Keratinocyte (primary cell): ENCODE measurements at places on chromosomes 16 and 17.

DNA sequence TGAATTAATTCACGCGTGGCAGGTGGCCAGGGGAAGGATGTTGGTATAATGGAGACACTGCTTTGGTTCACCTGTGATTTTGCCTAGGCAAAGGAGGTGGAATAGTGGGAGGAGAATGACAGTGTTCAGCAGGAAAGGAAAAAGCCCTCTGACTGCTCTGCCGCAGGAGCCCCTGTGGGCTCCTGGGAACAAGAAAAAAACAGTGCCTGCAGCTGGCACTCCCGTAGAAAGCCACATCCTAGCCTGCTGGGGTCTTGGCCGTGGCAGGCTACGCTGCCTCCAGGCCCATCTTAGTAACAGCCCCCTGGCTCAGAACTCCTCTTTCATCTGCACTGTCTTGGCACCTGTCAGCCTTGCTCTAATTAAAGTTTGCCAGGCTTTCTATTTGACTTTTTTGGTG is 20.6 kb downstream of the ADORA2B start:
- no peak for DNase-seq

DNA sequence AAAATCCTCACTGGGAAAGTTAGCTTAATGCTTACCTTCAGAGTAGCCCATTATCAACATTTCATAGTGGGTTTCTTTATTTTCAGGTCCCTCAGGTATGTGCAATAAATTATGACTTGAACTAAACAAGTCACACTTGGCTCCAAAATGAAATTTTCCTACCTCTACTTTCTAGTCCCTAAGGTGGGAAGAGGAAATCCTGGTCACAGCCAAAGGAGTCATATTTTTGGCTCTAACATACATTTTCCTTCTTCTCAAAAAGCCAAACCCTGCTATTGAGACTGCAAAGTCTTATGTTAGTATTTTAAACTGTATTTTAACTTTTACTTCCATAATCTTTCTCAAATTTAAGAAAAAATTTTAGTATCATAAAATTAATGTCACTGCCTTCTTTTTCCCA is 128.9 kb downstream of the BRIP1 start:
- DNase-seq, result no peak

GRCh38 chr16:51002881-51003490 is 148.1 kb downstream of the SALL1 start:
- DNase-seq, result no peak

DNA sequence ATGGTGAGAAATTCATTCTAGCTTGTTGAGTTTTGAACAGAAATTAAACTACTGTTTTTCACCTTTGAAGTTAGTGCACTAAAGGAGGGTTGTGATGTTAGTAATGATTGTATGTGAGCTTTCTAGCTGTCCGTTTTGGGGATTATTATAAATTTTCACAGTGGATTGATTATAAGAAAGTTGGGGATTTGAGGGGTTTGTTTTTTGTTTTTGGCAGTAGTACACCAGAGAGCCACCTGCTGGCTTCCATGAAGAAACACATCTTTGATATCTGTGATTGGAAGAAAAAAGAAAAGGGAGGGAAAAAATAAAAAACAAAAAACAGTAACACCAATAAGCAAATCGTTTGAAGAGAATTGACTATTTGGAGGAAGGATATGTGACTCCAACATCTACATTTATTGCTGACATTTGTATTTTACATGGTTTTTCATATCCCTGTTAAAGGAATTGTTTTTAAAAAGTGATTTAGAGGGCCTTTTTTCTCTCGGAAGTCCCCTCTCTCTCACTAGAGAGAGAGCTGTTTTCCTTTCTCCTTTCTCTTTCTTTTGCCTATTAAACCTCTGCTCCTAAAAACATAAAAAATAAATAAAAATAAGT is 1469.5 kb upstream of the GOT2 start:
- no peak for DNase-seq

DNA sequence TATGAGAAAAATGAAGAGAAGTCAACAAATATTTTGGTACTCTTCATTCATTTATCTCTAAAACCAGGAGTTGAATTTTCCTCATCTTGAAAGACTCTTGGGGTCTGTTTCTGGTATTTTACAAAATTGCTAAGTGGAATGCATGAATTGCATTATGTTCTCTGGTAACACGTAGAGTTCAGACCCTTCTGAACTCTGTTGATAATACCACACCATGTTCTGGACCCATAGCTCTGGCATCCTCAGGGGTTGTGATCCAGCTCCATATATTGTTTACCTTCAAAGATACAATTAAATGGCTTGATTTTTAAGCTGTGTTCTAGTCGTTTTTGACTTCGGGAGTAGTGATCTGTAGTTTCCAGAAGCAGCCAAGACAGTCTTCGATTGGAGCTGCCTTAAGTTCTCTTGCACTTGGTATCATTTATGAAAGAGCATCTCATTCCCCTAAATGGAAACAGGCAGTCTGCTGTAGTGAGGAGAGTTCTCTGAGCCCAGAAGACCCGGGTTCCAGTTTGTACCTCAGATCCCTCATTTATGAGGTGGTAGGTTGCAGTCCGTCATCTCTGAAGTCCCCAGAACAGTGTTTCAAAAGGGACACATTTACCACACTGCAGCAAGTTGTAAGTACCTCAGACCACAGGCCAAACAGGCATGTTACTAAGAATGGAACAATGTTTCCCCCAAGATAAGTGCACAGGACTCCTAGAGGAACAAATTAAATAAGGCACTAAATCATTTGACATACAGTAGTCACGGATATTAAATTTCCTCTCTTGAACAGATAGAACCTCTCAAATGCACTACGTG is 9.6 kb downstream of the PSMD7 start:
- DNase-seq, result no peak

DNA sequence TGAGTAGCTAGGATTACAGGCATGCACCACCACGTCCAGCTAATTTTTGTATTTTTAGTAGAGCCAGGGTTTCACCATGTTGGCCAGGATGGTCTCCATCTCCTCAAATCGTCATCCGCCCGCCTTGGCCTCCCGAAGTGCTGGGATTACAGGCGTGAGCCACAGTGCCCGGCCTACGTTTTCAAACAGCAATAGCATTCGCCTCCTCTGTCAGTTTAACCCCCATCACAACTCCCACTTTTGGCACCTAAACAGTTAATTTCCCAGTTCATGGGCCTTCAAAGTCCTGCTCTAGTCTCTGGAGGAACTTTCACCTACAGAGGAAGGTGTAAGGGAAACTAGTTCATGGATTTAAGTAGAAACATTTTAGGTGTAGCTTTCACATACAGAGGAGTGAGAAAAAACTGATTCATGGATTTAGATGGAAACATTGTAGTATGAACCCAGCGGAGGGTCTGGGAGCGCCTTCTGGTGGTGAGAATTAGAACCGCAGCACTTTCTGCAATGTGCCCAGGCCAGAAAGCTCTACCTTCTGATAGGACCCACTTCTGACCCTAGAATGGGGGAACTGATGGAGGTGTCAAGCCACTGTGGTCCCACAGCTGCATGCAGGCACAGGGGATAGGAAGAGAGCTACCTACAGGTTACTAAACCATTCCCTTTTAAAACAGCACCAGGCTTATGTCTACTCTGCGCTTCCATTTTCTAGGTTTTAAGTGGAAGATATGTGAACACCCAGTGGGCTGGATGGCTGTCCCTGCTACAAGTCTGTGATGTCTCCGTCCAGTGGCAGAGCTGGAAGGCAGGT is 12.0 kb upstream of the MEOX1 start:
- DNase-seq, result no peak

GRCh38 chr17:7858522-7858810 is 663 bp downstream of the CYB5D1 start:
- no peak for DNase-seq

- no peak for DNase-seq
These were observed 34.8 kb downstream of the TIMM22 start for GRCh38 chr17:1031711-1032110.

- no peak for DNase-seq
These were observed 103.2 kb upstream of the SMURF2 start for GRCh38 chr17:64765191-64765889.

DNA sequence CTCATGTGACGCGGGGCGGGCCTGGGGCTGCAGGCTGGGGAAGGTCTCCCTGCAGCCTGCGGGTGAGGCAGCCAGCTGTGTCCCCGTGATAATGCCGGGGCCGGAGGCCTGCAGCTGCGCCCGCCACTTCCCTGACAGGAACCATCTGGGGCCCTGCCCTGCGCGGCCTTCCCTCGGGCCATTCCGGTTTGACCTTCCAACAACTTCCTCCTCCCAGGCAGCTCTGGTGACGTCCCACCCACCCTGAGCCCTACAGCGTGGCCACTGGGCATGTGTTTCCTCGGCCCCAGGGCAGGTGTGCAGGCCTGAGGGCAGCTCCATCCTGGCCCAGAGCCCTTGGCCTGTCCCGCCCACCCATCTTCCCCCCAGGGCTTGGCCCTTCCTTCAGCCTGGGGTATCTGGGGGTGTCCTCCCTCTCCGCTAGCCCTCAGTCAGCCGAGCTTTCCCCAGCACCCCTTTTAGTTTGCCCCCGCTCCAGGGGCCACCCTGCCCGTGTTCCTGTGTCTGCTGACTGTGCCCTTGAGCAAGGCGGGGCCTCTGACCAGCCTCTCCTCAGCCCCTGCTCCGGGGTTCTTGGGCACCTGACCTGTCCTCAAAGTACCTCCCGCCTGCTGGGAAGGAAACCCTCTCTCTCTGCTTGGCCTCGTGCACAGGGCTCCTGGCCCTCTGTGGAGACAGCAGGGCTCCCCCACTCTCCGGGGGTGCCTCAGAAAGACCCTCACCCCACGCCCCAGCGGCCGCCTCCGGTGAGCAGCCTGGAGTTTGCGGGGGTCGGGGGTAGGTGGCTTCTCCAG is at the start of gene CBFA2T3:
Gene CBFA2T3, minus strand, starts transcription at position 190 of the 794 bp plus-strand sequence. CDS start 400 bp downstream, outside the sequence.
- no peak for DNase-seq

- no peak for DNase-seq
These were observed 54.9 kb downstream of the ABCC1 start for GRCh38 chr16:16004314-16004749.

- DNase-seq, result no peak
These were observed at the start of gene ACSM5 for GRCh38 chr16:20409398-20410120. ACSM5 (plus strand) TSS chr16:20409534; CDS start chr16:20411485, 1,951 bp downstream.

- DNase-seq, result no peak
These were observed 27.1 kb downstream of the CDRT4 start for GRCh38 chr17:15440347-15440746.

DNA sequence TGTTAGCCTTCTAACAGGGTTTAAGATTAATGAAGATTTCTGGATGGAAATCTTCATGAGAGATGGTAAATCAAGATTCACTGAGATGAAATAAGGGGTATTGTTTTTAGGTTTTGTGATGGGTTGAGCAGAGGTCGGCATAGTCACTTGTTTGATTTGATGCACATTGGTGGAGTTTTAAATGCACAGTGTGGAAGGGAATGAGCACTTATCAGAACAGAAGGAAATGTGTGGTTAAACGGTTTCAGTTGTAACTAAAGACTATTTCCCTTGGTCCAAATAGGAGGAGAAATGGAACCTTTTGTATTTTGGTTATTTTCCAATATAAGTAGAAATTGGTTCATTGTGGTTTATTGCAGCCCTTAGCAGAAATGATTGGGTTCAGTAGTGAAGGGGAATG is 34.1 kb downstream of the CBFB start:
- no peak for DNase-seq

- no peak for DNase-seq
These were observed 41.6 kb upstream of the ASIC2 start for GRCh38 chr17:33334703-33335102.

DNA sequence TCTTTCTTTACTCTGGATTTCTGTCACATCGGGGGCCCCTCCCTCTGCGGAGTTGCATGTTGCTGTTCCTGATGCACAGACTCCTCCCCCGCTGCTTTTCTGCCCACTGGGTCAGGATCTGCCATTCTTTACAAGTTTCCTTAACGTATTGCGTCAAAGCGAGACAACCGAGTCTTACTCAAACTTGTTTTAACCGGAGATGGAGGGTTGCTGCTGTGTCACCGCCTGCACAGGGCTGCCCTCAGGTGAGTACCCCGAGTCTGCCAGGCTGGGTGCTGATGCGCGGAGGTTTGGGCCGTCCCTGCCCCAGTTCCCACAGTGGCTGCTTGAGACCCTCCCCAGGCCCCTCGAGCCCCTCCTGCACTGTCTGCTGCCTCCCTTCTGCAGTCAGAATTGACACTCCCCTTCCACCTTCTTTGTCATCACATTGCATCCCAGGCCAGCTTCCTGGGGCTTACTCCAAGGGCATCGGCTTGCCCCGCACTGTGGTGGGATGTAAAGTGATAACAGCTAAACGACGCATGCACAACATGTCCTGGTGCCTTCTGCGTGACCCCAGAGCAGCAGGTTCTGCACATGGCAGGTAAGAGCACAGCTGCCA is 19.3 kb downstream of the CARHSP1 start:
- no peak for DNase-seq

GRCh38 chr16:84922351-84923120 is 88.8 kb downstream of the ZDHHC7 start:
- DNase-seq, result no peak

DNA sequence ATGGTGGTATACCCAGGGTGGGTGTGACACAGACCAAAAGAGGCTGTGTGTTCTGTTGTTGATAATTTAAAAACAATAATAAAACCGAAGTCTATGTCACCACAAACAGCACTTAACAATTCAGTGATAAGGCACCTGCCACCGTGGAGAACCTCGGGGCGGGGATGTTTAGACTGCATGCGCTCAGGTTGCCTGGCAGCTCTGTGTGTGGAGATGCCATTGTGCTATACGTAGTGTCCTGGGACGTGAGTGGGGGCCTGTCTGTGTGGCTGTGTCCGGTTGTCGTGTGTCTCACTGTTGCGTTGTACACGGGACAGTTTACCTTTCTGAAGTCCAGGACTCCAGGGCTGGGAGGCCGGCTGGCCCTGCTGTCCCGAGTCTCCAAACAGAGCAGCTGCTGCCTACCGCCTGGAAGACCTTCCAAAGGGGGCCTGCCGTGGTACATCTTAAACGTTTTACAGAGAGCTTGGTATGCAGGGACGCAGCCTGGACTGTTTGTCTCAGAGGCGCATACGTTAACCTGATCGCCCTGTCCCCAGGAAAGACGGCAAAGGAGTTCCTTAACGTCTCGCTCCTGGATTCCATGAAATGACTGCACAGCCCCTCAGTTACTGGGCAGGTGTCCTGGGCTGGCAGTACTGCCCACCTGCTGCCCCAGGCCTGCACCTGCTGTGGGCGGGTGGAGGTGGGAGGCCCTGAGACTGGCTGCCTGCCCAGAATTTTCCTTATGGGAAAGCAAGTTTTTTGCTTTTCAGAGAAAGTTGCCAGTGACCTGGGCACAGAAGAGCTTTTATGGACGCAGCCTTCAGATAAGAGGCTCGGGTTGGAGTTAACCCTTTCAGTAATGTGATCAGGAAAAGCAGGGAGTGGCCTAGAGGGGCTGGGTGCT is 19.0 kb downstream of the SPIRE2 start:
- DNase-seq, result no peak

- DNase-seq, result no peak
These were observed 10.6 kb downstream of the TCF25 start for GRCh38 chr16:89884041-89884421.

DNA sequence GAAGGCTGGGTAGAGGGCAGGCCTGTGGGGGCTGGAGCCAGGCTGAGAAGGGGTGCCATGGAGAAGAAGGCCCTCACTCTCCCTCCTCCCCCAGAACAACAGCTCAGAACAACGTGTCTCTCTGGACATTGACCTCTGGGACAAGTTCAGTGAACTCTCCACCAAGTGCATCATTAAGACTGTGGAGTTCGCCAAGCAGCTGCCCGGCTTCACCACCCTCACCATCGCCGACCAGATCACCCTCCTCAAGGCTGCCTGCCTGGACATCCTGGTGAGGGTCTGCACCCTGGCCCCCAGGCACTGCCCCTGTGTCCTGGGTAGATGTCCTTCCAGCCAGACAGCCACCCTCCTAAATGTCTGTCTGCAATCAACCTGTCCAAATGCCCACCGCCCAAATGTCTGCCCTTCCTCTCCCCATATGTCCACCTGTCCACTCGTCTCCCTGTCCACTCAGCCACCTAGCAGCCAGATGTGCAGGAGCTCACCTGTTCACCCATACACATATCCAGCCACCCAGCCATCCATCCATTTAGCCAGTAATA is 12.2 kb downstream of the GJD3 start:
- no peak for DNase-seq
